Fibroblast of skin of left quadriceps (primary cell): ENCODE measurements at places on chromosomes 1 and 21.

DNA sequence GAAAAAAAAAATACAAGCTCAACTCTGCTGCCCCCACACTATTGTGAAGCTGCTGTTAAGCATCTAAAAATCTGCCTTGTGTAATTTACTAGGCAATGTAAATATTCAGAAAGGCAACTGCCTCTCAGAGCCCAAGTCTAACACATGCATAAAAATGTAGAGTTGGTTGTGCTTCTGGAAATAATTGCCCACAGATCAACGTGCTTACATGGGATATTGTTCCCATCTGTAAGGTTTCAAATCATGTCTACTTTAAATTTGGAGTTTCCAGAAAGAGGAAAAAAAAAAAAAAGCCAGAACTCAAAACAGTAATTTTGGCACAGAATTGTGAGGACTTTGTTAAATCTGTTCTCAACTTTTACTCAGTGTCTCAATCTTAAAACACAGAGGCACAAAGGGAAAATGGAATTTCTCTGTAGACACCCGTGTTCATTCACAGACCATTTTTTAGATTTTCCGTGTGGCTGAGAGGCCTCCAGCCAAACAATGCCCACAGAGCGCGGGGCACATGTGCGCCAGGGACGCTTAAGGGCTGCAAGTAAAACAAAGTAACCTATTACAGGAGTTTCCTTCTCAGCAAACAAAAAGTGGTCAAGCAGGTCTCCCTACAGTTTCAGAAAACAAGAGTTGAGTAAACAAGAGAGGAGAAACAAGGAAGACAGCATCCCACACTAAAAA lies 115.5 kb downstream of the RERE start:
- no peak for DNase-seq

GRCh38 chr1:16081636-16082035 lies 8.2 kb upstream of the FAM131C start:
- no peak for DNase-seq

- no peak for DNase-seq
Observed at GRCh38 chr1:164586591-164586990, 27.6 kb downstream of the PBX1 start.

GRCh38 chr1:153572569-153573015 lies 6.9 kb upstream of the S100A2 start:
- peak; percentile 48 for DNase-seq

- no peak for DNase-seq
Observed at GRCh38 chr1:85195703-85196102, 5.1 kb downstream of the SYDE2 start.

DNA sequence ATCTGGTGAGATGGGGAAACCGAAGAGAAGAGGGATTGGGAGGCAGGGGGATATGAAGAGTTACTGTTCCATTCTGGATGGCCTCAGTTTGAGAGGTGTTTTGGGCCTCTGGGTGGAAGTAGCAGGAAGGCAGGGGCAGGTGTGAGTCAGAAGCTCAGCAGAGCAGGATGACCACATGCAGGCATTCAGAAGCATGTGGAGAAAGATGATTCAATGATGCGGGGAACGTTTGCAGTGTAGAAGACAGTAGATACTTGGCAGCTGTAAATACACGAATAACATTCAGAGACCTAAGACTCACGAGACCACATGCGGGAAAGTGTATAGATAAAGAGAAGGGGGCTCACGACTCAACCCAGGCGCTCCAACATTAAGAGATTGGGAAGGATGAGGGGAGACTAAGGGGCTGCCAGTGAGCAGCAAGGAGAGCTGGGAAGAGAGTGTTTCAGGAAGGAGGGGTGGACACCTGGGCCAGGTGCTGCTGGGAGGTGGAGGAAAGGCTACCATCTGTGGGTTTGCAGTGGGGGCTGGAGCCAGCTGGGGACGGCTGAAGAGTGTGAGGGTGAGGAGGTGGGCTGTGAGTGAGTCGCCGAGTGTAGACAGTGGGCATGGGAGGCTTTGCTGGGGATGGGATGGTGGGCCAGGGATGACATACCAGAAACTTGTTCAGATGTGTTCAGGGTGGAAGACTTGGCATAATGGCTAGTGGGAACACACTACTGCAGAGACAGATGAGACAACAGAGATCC lies 5.8 kb upstream of the EPS8L3 start:
- DNase-seq = no peak

DNA sequence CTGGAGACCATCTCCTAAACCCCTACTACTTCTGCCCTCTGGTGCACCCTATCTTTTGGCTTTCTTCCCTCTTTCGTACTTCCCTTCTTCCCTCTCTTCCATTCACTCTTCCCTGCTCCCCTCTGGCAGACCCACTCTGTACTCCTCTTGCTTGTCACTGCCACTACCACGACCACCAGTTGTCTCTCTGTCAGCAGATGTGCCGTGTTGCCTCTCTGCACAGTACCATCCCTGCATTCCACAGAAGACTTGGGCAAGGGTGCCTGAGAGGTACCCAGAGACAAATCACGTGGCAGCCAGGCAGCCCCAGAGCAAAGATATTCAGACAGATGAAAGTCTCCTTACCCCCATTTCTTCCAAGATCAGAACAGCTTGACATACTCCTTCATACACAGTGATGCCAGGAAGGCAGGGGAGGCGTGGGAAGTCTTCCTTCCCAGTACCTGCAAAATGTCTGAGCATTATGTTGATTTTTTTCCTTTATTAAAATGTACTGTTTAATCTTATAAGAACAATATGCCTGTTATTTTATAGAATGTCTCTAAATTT lies 15.0 kb downstream of the CAMSAP2 start:
- no peak for DNase-seq

- DNase-seq = no peak
Observed at GRCh38 chr1:230899841-230900251, 31.5 kb upstream of the C1orf198 start.

- DNase-seq = no peak
Observed at GRCh38 chr1:180521474-180522212, 19.3 kb upstream of the ACBD6 start.

DNA sequence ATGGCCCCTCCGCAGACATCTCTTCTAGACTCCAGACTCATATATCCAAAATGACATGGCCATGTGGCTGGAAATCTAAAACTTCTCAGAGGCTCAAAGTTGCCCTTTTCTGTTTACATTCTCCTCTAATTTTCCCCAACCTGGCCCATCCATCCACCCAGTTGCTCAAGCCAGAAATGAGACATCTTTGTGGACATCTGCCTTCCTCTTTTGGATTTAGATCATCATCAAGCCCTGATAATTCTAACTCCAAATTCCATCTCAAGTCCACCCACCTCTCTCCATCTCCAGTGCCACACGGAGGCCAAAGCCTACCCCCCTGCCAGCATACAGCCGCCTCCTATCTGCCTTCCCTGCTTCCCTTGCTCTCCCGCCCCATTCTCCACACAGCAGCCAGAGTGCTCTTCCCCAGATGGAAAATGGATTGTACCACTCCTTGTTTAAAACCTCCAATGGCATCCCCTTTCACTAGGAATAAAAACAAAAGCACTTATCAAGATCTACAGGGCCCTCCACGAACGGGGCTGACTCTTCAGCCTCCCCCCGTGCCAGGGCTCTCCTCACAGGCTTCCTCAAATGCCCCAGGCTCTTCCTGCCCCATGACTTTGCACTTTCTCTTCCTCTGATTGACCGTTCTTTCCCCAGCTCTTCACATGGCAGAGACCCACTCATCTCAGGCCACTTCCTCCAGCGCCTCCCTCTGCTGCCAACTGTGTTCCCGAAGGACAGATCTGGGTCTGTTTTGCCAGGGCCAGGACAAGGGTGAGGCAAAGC lies 40.1 kb downstream of the SYT6 start:
- DNase-seq = no peak

DNA sequence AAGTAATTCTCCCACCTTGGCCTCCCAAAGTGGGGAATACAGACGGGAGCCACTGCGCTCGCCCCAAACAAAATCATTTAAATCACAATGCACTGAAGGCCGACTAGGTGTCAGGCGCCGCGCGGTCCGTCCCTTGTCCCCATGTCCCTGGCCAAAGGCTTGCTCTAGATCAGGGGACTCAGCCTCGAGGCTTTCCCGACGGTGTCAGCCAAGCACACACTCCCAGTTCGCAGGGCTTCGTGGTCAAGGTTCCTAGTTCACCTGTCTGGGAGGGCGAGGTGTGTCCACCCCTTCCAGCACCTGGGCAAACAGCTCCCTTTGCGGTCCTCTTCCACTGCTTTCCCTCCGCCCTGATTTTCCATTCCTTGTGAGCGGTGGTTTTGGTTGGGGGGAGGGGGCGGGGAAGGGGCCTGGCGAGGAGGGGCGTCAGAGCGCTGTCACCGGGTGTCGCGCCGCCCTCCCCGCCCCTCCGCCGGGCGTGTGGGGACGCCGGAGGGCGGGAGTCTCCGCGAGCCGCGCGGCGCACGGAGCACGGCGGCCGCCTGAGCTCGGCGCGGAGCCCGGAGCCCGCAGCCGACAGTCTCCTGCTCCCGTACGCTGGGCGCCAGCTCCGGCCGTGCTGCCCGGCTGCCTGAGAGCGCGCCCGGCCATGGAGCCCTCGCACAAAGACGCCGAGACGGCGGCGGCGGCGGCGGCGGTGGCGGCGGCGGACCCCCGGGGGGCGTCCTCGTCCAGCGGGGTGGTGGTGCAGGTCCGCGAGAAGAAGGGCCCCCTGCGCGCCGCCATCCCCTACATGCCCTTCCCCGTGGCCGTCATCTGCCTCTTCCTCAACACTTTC lies at the start of gene STUM:
STUM (plus strand) TSS at position 509 of the 838 bp plus-strand sequence; CDS start at position 650, 141 bp downstream.
- DNase-seq = no peak

DNA sequence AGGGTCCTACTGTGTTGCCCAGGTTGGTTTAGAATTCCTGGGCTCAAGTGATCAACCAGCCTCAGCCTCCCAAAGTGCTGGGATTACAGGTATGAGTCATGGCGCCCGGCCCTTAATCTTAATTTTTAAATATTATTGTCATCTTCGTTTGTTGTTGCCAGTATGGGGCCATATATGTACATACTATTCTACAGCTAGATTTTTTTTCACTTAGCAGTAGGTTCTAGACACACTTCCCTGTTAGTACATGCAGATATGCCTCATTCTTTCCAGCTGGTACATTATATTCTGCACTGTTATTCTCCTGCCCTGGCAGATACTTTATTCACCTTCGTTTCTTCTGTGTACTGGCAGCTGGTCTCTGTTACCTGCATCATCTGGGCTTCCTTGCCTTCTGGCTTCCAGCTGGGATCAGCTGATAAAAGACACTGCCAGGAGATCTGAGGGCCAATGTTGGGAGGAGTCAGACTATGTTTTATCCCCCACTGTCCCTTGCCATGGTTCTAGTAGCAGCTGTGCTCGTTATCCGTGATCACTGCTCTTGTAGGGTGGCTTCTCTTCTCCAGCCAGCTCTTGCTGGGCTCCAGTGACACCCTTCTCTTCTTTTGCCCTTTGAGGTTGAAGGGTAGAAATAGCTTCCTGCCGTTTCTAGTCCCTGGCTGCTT lies 24.7 kb downstream of the ST3GAL3 start:
- no peak for DNase-seq

DNA sequence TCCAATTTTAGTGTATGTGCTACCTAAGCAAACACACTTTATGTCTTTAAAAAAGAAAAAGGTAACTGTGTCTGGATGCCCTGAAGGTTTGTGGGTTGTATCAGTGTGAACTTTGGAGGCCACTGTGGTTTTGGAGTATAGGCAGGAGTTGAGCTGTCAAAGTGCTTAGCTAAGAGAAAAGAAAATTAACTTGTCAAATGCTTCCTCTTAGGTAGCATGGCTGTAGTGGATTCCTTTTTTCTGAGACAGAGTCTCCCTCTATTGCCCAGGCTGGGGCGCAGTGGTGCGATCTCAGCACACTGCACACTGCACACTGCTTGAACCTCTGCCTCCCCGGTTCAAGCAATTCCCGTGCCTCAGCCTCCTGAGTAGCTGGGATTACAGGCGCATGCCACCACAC lies 11.2 kb upstream of the SLC41A1 start:
- no peak for DNase-seq

GRCh38 chr21:39630191-39630591 lies 17.5 kb downstream of the B3GALT5 start:
- DNase-seq = peak; percentile 42

GRCh38 chr1:14741082-14741481 lies 142.6 kb downstream of the KAZN start:
- DNase-seq = no peak
